KG1 (cell line): ENCODE measurements at places on chromosomes 7 and 10.

GRCh38 chr10:32338262-32338661 is 8.7 kb downstream of the EPC1 start:
- no peak for DNase-seq

DNA sequence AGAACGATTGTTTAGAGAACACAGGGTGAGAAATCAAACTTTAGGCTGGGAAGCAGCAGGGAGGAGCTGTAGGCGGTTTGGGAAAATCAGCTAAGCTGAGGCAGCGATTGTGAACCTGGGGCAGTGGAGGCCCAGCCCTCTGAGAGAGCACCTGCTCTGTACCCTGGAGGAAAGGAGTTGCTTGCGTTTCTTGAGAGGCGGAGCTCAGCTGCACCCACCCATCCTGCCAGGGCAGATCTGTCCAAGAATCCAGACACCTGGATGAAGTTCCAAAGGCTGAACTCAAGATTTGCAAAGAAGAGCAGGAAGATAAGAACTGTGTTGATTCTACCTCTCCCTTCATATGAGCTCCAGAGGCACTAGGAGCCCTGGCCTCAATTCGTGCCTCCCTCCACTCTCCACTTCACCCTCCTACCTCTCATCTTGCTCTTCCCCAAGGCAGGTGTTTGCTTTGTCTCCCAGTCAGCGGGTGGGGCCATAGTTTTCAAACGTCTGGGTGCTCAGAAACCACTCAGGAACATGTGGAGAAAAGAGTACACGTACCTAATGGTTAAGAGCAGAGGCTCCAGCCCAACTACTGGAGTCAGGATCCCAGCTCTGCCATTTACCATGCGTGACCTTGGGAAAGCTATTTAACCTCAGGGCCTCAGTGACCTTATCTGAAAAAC is 21.5 kb upstream of the TMEM213 start:
- DNase-seq: no peak

DNA sequence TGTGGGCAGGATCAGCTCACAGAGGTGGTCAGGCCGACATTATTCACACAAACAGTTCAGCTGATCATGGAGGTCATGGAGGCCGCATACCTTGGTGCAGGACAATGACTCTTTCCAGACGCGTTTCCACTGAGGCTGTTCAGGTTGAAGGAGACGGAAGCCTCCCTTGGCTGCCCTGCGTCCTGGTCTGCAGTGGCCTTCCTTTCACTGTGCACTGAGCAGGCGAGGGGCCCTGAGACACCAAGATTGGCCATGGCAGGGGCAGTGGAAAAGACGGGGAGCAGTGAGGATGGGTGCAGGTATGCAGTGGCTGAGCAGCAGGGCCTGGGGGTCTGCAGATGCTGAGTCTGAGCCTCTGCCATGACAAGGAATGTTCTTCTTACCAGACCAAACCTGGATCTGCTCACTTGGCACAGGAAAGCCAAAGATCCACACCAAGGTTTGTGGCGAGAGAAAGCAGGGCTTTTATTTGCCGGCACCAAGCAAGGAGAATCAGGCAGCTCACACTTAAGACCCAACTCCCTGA is 263.3 kb downstream of the GLRX3 start:
- no peak for DNase-seq

- no peak for DNase-seq
Measured at GRCh38 chr10:131681656-131682055, 219.2 kb upstream of the PPP2R2D start.

DNA sequence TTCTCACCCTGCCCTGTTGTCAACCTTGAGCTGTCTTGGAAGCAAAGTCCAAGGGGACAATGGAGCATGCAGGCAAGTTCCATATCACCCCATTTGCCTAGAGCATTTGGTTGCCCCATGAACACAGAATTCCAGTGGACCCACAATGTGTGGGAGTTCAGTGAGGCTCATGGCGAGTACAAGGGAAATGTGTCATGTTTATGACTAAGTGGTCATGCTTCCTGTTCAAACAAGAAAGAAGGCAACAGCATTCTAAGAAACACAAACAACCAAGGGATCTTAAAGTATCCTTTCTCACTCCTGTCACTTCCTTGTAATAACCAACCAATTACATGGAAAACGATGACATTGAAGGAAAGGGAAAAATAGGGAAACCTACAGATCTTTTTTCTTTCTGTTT is 513.0 kb downstream of the INHBA start:
- DNase-seq: no peak

DNA sequence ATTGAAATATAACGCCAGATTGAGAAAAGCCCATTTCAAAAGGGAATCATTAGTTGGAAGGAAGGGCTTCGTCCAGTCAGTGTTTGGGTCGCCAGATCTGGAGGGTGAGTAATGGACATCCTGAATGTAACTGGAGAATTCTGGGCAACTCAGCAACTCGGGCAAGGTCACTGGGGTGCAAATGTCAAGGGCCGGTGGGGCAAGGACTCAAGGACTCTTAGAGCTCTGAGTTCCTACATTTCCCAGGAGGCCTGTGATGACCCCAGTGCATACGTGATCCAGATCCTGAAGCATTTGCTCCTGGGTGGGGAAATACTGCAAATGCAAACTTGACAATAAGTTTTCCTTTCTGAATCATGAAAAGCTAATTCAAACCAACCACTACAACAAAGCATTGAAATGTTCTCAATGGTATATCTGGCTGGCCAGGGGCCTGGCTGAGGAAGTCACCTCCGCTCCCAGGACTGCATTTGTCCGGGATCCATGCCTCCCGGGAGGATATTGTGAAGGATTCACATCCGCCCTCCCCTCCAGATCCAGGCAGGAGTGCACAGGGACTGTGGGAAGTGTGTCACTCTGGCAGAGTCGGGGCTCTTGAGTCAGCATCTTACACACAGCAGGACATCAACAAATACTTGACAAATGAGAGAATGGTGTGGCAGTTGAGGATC is 164.0 kb downstream of the FANK1 start:
- DNase-seq: no peak

DNA sequence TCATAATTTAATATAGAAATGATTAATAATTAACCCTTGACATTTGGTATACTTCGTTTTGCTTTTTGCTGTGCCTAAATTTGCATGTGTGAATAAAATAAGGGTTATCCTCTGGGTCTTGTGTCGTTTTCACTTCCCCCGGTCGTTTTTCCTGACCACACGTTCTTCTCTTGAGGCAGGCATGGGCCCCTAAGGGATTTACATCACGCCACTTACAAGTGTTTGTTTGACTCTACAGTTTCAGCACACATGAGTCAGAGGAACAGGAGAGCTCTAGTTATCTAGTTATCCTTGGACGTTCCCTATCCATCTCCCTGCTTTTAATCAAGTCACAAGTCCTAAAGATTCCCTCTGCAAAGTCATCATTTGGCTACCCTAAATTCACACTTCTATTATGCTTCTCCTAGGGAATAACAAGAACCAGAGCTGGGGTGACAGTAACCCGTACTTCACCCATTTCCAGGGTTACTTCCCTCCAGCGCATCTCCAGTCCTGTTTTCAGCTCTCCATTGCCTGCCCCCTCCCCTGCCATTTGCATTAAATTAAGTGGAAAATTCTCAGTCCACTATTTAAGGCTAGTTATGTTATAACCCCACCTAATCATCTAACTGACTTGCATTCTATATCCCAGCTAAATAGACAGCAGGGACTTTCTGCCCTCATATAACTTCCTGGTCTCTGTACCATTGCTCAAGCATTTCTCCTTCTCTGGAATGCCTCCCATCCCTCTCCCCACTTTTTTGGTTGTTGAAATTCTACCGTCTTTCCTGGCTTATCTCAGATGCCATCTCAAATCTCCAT is 206.9 kb downstream of the PTEN start:
- no peak for DNase-seq

DNA sequence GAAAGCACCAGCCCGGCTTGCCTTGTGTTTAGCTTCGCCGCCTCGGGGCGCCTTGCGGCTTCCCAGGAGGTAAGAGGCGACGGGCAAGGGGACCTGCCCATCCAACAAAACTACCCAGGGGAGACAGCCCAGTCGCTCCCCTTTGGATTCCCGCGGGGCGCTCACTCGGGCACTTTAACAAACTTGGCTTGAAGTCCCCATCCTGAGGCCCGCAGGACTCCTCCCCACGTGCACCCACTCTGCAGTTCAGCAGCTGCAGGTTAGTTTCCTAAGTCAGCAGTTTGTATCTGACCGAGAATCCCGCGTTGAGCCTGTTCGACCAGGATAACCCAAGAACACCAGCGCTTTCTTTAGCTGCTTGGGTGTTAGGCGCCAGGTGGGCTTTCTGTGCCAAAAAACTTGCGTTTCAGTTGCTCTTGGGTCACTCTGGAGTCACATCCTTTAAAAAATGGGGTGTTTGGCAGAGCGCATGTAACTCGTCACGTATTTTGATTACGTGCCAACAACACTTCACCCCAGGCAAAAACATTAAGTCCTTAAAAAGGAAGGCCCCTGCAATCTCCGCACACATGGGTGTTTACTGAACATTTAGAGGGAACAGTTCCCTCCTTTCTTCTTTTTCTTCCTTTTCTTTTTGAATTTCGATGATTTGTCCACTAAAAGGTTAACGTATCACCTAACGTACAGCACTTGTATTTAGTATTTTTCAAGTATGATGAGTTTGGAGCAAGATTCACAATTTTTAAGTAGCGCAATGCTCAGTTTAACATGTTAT is 876 bp downstream of the DNAH11 start:
- DNase-seq: no peak

DNA sequence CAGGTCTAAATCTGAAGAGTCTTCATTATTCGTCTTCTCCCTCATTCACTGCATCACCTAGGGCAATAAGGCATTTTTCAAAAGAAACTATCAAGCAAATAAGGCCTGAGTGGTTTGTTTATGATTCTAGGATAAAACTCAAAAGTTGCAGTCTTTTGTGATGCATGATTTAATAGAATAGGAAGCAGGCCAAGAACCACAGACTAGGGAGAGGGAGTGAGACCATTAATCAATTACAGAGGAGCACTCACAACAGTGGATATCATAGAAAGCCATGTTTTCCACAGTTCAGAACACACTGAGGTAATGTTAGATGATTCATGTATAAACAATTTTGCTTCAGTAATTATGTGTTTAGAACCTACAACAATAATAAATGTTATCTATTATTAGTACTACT is 87.8 kb upstream of the LRRTM3 start:
- DNase-seq: no peak

GRCh38 chr10:121669028-121669374 is 70.8 kb upstream of the FGFR2 start:
- no peak for DNase-seq

DNA sequence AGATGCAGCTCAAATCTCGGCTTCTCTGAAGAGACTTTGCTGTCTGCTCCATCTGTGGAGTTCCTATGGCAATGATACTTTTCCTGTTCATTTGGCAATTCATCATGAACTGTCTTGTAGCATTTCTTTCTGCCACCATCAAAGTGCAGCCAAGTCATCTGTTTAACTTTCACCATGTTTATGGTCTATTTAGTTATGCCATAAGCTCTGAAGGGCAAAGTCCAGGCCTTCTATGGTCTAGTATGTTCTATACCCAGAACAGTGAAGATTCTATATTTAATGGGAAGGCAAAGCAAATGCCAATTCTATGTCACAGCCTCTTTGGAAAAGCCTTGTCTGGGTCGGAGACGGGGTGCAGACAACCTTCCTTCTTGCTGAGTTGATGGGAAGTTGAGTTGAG is 472.6 kb downstream of the PLXNA4 start:
- DNase-seq: no peak

- DNase-seq: no peak
Measured at GRCh38 chr10:24416248-24416647, 207.3 kb downstream of the KIAA1217 start.

GRCh38 chr10:921471-922414 is 9.8 kb downstream of the LARP4B start:
- DNase-seq: no peak

DNA sequence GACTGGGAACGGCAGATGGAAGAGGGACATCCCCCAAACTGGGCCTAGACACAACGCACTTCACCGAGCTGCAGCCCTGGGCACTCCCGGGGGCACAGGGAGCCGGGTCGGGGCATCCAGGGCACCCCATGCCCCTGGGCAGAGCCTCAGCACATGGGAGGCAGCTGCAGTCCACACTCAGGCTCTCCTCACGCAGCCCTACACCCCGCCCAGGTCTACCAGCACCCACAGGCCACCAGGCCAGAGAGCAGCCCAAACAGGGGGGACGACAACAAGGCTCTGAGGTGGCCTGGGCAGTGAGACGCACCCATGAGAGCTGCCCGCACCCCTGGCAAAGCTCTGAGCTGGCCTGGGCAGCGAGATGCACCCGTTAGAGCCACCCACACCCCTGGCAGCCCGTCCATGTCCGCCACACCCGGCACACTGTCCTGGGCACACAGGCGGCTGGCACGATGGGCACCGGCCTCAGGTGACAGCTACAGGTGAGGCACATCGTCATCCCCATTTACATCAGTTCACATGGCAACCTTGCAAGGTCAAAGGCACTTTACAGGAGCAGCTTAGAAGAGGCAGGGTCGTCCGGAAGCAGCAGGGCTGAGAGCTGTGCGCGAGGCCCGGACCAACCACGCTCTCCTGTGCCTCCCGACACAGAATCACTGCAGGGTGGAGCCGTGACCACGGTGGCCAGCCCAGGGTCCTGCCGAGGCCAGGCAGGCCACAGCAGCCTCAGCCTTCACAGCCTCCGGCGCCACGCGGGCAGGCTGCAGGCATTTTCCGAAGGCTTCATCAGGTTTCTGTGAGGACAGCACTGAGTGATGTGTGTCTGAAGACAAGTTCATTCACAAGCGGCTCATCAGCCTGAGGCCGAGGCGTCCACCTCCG is 228.6 kb downstream of the MAD1L1 start:
- DNase-seq: no peak

DNA sequence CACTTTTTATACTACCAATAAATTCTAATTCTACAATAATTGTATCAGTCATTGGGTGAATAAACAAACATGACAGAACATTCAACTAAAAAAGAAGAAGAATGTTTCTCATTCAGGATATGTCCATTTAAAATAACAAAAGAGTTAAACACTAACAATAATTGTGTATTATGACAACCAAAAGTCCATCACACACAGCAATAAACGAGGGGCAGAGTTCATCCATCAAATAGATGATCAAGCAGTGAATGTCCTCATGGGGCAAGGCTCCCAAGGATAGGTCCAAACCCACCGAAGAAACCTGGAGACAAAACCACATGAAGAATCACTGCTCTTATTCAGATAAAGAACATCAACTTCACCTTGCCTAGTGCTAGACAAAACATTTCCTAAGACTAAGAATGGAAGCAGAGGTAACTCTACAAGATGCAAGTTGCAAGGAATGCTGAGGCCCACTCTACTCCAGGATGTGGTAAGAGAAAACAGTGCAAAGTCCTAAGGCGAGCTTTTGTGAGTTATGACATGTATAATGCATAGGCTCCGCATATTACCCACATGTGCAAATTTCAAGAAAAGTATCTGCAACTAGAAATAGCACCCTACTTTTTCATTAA is 115.1 kb downstream of the PARD3 start:
- DNase-seq: no peak

DNA sequence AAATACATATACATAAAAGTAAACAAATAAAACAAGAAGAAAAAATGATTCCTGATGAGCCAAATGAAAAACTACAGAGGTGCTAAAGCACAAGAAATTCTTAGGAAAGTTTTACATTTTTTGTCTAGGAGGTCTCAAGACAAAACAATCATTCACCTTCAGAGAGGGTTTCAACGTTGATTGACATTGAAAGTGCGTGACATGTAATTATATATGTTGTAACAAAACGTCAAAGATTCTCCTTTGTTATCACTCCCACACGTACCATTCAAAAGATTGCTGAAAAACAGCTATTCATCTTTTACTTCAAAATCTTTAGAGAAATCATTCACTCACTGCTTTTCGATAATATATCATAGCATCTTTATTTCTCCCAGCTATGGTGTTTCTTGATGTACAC is 375.9 kb downstream of the NEBL start:
- DNase-seq: no peak
